ENCODE measurements at places on chromosomes 11 and 22.

DNA sequence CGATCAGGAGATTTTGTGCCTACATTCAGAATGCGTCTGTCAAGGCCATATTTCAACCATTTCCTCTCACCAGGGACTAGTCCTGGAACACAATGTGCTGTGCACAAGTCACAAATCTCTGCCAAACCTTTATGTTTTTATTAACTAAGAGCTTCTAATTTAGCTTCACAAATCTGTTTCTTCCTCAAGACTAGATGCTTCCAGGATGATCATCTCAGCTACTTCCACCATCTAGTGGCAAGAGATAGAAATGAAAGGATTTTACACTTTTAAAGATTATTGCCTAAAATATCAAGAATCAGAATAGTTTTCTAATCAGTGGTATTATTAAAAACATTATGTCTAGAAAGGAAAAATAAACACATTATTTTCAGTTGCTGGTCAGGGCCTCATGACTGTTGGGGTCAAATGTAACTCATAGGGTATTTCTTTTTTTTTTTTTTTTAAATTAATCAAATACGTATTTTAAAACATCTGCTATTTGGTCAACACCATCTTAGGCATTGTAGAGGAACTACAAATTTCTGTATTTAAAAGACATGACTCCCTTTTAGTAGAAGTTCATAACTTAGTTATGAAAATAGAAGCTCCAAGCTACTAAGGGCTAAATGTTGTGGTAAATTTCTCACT is 1102.6 kb downstream of the DLG2 start:
- DNase-seq = peak; percentile 21

DNA sequence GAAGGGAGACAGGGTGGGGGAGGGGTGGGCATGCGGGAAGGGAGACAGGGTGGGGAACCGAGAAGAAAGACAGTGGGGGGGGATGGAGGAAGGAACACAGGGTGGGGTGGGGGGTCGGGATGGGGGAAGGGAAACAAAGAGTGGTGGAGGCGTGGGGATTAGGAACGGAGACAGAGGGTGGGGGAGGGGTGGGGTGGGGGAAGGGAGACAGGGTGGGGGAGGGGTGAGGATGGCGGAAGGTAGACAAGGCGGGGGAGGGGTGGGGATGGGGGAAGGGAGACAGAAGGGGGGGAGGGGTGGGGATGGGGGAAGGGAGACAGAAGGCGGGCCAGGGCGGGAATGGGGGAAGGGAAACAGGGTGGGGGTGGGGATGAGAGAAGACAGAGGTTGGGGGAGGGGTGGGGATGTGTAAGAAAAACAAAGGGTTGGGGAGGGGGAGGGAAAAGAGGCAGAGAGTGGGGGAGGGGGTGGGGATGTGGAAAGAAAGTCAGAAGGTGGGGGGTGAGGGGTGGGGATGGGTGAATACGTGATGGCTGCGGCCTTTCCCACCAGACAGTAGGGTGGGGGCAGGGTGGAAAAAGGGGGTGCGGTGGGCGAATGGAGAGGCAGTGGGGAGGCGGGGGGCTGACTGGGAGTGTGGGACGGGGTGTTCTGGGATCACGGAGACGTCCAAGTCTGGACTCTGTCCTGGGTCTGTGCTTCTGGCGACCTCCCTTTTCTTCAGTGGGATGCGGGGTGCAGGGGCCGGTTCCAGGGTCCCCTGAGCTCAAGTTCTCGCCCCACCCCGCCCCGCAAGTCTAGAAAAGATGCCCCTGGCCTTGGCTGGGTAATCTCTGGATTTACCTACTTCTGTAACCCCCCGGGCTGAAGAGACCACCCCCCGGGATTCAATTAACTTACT is 744 bp downstream of the PRAME start:
- no peak for DNase-seq

GRCh38 chr11:5541427-5541826 is 6.9 kb downstream of the OR52H1 start:
- DNase-seq = no peak

- DNase-seq = no peak
Measured at GRCh38 chr11:101397979-101398378, 185.8 kb downstream of the TRPC6 start.

- DNase-seq = no peak
Measured at GRCh38 chr11:86246293-86246675, 1.7 kb downstream of the EED start.

DNA sequence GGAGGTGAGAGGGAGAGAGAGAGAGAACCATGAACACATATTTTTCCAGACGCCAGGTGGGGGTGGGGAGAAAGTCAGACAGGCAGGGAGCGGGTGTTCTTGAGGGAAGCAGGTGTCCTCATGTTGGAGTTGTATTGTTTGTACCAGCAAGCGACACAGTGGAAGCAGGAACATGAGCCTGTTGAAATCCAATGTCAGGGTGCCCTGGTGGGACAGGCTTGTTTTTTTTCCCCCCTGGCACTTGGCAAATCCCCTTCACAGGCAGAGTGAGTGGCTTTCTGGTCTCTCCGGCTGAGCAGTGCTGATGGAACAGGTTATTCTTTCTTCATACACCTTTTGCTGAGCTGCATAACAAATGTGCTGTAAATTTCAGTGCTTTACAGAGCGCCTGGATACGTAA is 125.6 kb downstream of the GRIK4 start:
- DNase-seq = no peak

GRCh38 chr11:693415-693831 is 1.6 kb downstream of the DEAF1 start:
- no peak for DNase-seq

- DNase-seq = no peak
Measured at GRCh38 chr11:66973956-66974580, 1.0 kb upstream of the C11orf86 start.

Data from NCI-H2081 treated with DMSO at 0.1 percent for 48 hours (cell line).